Right lobe of liver (tissue), 6 donors: ENCODE measurements at places on chromosomes 1 and 21. TPM values are rescaled to one million over a fixed set of nuclear protein-coding genes. Genes with fewer than 3 reads are reported as not detected.

The TYW3 gene
- 8.4 TPM for total RNA-seq

The PCBP3 gene
- 0.77 TPM for total RNA-seq

The CAPN2 gene
- total RNA-seq, result 20.3 TPM

The UBE2U gene
- not detected for total RNA-seq

The LORICRIN gene
- not detected for total RNA-seq

The SLC6A9 gene
- 2.2 TPM for total RNA-seq

The GPA33 gene
- total RNA-seq, result not detected

The RIPPLY3 gene
- total RNA-seq, result not detected

The IL20 gene
- total RNA-seq, result not detected

DNA sequence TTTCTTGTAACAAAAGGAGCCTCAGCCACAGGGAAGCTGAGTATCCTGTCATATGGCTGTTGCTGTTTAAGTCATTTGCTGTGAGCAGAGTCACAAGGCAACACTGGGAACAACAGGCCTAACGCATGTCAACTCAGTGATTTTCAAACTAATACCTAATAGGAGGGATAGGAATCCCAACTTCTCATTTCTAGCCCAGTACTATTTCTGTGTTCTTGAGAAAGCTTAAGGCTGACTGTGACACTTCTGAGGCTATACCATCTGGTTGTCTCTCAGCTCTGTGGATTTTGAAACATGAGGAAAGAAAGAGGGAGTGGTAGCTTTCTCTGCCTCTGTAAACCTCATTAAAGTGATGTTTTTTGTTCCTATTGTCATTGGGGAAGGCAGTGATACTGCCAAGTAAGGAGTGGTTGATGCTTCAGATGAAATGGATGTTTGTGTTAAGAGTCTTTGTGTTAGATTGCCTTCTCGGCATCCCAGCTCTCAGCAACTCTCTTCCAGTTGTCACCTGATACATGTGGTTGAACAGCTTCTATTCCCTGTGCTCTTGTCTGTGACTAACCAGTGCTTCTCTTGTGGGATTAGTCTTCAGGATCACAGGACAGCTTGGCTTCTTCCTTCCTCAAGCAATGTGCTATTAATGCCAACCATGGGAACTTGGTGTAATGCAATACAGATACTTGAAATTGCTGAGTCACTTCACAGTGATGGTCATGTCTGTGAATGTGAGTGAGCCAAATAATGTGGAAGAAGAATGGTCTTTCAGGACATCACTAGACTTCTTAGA is 166.8 kb upstream of the IVNS1ABP start:
- H3K4me1 ChIP-seq, result no peaks in the 10 kb centered on the region
- H3K36me3 ChIP-seq, result no peaks in the 10 kb centered on the region
- no peak for DNase-seq
- H3K4me3 ChIP-seq, result no peak overlapping the region
- peak overlapping the region; percentile 8 for H3K27ac ChIP-seq

- H3K27ac ChIP-seq, result no peak overlapping the region
- H3K27me3 ChIP-seq, result no peaks in the 10 kb centered on the region
- no peaks in the 10 kb centered on the region for H3K36me3 ChIP-seq
- DNase-seq, result no peak
Observed at GRCh38 chr1:100530880-100531487, 7.0 kb upstream of the GPR88 start.

GRCh38 chr1:113782406-113782805 is 23.1 kb upstream of the PHTF1 start:
- peaks cover 15% of the 10 kb centered on the region for H3K4me1 ChIP-seq
- H3K27me3 ChIP-seq, result no peaks in the 10 kb centered on the region
- H3K36me3 ChIP-seq, result no peaks in the 10 kb centered on the region
- no peak overlapping the region for H3K4me3 ChIP-seq
- H3K27ac ChIP-seq, result no peak overlapping the region
- DNase-seq, result no peak
